ENCODE measurements at places on chromosomes 6 and 20.

DNA sequence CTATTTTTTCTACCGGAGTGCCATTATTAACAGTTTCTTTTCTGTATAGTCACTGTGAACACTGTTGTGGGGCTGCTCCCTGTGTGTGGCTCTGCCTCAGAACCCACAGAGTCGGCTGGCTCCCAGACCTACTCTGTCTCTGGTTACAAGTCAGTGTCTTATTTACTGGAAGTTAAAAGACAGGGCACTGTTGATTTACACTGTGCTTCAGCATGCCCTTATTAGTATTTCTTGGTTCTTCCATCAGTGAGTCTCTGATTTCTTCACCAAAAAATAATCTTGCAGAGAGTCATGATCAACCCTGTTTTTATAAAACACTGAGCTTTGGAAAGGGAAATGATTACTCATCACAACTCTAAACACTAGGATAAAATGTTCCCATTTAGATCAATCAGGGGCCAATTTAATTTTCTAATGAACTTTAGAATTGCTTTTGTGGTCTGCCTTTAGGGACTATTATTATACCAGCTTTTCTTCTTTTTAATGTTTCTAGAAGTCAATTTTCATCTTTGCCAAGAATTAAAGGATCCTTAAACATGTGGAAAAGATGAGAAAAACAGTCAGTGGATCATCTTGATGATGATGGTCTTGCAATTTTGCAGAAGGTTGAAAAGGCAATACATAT lies 92.6 kb downstream of the UTRN start:
- DNase-seq = peak; percentile 84

DNA sequence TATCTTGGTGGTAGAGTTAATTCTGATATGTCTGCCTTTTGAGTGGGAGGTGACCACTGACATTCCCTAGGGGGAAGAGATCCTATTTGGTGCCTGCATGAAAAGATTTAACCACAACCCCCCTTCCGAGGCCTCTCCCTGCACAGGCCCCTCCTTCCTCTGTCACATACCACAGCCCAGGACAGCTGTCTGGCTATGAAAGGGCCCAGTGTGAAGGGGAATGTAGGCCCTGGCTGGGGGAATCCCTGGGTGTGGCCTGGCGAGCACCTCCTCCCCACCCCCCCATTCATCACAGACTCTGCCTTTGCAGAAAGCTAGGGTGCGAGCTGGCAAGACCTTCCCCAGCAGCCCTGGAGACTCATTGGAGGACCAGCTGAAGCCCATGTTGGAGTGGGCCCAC lies 27.4 kb upstream of the MAPRE1 start:
- DNase-seq = no peak

DNA sequence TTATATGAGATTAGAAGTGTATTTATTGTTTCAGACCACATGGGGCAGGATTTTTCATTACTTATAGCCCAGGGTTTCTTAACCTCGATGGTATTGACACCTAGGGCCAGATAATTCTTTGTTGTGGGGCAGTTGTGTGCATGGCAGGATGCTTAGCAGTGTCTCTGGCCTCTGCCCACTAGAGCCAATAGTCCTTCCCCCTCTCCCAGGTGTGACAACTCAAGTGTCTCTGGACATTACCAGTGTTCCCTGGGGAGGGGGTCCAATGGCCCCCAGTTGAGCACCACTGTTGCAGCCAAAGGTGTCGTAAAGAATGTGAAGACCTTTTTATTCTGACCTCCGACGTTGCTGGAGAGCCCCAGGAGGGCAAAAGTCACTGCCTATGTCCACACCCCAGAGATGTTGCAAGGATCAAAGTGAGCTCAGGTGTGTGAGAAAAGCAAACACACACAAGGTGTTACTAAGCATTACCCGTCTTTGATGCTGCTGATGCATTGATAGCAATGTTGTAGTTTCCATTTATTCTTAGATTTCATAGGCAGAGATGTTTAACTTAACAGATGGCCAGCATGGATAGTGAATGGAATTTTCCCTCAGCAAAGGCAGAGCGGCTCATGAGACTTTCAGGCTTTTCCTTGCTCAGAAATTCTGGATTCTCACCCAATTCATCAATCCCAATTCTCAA lies 22.2 kb downstream of the BANF2 start:
- no peak for DNase-seq

DNA sequence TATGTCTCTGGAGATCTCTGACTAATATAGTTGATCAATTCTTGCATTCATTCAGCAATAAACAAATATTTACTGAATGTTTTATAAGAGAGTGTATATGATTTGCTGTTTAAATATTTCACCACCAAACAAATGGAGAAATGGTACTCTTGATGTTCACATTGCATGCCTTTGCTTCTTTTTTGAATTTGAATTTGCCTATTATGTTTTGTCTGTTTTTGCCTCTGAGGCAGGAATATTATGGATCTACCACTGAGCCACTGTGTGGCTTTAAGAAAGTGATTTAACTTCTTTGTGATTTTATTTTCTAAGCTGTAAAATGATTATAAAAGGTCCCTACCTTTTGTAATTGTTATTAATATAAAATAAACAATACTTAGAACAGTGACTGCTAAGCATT lies 345.0 kb downstream of the DOK5 start:
- no peak for DNase-seq

- no peak for DNase-seq
These were observed 115.3 kb upstream of the MRPS10 start for GRCh38 chr6:42332916-42333315.

DNA sequence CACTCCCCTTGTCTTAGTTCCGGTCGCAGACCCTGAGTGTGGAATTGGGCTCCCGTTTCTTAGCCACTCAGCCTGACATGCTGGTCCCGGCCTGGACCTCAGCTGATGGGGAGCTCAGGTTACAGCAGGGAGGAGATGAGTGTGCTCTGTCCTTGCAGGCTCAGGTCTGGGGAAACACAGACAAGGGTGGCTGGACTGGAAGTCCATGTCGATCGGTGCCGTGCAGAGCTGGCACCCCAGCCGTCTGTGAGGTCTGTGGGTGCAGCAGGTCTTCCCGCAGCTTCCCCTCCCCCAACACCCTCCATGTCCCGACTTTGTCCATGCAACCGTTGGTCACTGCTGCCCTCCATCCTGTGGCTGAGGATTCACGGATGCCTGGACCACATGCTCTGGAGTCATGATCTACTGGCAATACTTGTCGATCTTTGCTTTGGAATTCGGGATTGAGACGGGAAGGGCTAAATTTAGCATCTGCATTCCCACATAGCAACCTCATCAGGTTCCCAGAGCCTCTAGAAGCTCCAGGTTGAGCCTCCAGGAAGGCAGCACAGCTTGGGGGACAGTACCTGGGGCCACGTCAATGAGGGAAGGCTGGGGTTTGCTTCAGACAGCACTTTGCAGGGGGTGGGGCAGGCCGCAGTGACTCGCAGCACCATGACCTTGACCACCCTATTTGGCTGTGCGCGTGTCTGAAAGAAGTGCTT lies 118.8 kb downstream of the PSMB1 start:
- no peak for DNase-seq

- DNase-seq = no peak
These were observed 29.3 kb downstream of the FOXF2 start for GRCh38 chr6:1418471-1419191.

- DNase-seq = no peak
These were observed 11.7 kb downstream of the TMEM244 start for GRCh38 chr6:129849456-129849855.

GRCh38 chr6:593139-593906 lies 63.6 kb downstream of the HUS1B start:
- peak; percentile 30 for DNase-seq

- DNase-seq = no peak
These were observed 4.5 kb downstream of the TREML4 start for GRCh38 chr6:41232667-41233066.

DNA sequence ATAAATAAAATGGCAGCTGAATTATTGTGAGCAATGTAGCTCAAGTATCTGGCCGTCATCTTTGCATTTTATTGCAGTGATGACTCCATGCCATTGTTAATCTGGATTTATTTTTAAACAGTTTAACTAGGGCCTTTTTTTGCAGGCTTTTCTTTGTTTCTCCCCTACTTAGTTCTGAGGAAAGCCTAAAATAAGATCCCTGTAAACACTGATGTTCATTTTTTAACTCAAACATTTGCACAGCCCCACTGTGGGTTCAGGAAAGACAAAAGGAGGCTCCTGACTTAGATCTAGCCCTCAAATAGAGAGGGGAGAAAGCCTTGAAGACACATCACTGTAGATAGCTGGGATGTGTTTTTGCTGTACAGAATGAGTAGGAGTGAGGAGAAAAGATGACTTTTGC lies 69.2 kb downstream of the PLEKHG1 start:
- DNase-seq = no peak

- no peak for DNase-seq
These were observed 107.6 kb upstream of the MAP3K4 start for GRCh38 chr6:160883999-160884398.

- no peak for DNase-seq
These were observed 10.3 kb downstream of the PDE10A start for GRCh38 chr6:165652766-165653165.

DNA sequence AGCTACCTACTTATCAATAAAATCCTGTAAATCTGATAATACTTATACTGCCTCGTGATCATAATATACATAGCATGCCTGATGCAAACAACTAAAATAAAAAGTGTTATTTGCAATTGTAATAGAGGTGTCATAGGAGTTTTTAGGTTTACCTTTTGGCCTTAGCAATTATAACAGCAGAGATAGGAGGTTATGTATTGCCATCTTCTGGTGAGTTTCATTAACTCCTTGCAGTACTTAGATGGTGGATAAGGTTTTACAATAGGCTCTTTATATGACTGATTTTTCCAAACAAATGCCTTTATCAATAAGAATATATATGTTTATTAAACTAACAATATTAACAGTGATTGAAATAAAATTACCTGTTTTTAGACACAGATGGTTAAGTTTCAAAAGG lies 27.8 kb upstream of the MYCT1 start:
- peak; percentile 12 for DNase-seq

- no peak for DNase-seq
These were observed 3.1 kb downstream of the NCOA7 start for GRCh38 chr6:125793863-125794262.

GRCh38 chr6:70604254-70604653 lies 37.5 kb downstream of the SDHAF4 start:
- no peak for DNase-seq

DNA sequence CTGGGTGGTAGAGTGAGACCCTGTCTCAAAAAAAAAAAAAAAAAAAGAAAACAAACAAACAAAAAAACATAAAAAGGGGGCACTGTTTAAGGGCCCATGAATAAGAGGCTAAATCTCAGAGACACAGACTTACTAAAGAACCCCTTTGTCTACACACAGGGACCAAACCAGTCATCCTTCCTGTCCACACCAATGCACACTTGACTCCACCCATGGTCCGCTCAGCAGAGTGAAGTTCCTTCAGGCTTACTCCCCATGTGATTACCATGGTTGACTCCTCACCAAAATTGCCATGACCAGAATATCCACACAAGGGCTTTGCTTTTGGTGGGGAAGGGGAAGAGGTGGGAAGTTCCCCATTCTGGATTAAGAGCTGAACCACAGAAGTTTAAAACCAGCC lies 19.4 kb upstream of the REPS1 start:
- no peak for DNase-seq

- no peak for DNase-seq
These were observed 68.5 kb downstream of the TMEM200A start for GRCh38 chr6:130434174-130434873.

- DNase-seq = no peak
These were observed 29.9 kb downstream of the COX4I2 start for GRCh38 chr20:31667315-31668285.

- DNase-seq = peak; percentile 48
These were observed 47.4 kb downstream of the AIG1 start for GRCh38 chr6:143107911-143108761.

DNA sequence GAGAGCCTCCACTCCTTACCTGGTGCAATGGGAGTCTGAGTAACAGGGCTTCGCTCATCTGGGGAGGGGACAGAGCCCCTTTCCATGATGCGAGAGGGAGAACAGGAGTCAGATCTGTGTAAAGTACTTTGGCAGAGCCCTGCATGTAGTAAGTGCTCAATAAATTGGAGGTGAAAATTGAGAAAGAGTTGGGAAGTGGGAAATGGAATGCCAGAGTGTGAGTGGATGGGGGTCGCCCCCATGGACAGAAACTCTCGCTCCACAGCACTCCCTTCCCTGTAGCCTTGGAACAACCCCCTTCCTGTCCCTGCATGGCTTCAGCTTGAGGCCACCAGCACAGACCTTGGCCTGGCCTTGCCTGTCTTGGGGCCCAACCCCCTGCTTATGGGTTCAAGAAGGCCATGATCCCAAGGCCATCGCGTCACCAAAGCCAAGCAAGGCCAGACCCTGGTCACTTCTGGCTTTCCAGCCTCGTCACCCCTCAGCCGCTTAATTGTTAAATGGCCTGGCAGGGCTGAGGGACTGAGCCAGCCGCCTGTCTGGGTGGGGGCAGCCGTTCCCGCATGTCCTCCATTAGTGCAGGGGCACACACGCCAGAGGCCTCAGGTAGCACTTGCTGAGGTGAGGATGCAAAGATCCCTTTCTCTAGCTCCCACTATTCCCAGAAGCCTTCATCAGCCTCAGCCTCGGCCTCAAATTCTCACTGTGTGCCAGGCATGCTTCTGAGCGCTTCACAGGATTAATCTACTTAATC lies 93.7 kb upstream of the PTPN1 start:
- no peak for DNase-seq

- no peak for DNase-seq
These were observed 50.5 kb downstream of the SAMD5 start for GRCh38 chr6:147559006-147559405.

DNA sequence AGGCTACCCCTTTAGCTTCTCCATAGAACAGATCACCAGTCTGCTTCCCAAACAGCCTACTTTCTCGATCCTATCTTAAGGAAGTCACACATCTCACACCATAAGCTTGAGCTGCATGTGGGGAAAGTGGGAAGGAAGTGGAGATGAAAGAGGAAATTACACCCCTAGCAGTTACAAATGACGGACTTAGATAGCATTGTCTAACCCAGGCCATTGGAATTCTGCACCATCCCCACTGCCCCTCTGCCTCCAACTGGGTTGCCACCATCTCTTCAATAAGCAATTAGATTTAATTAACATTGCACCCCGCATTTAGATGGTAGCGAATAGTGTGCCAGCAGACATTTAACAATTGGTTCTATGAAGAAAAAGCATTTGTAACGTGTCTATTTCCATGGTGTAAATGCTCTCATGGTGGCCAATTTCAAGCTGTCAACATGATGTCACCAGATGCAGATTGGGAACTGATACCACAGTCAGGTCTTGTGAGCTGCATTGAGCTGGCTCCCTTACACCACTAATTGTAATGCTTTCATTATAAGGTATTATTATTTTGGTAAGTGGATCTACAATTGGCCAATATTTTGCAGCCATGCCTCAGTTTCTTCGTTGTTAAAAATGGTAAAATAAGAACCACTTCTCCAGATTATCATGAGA lies 124.7 kb downstream of the CD24 start:
- no peak for DNase-seq

DNA sequence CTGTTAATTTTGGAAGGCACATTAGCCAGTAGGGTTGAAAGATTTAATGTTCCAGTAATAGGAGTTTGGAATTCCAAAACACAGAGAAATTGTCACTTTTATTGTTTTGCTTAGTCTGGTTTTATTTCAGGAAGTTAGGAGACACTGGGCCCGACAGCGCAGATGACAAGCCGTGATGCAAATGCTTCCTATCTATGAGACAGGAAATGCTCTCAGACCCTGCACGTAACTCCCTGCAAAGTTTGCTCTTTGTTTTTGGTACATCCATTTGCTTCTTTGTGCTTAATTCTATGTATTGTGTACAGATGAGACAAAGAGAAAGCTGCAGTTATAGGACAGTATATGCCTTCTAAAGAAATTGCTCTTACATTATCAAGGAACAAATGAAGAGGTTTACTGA lies 201.6 kb upstream of the SGK1 start:
- no peak for DNase-seq
